ENCODE measurements at places on chromosomes 12 and 14.

- no peak for DNase-seq
Measured at GRCh38 chr12:68359674-68360073, 27.5 kb upstream of the MDM1 start.

DNA sequence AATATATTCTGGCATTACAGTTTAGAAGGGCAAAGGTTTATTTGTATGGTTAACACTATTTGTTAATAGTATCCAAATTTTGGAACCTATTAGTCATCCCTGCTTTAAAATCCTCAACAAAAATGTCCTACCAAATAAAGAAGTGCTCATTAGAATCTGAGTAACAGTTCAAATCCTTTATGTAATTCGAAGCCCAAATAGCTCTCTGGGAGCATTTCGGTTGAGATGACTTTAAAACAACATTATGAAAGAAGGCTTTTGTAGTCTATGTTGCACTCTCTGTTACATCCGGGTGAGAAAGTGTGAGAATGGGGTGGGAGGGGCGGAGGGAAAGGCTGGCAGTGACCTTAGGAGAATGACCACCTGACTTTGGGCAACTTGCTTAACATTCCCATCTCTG lies 59.7 kb downstream of the SLC38A1 start:
- DNase-seq, result no peak

DNA sequence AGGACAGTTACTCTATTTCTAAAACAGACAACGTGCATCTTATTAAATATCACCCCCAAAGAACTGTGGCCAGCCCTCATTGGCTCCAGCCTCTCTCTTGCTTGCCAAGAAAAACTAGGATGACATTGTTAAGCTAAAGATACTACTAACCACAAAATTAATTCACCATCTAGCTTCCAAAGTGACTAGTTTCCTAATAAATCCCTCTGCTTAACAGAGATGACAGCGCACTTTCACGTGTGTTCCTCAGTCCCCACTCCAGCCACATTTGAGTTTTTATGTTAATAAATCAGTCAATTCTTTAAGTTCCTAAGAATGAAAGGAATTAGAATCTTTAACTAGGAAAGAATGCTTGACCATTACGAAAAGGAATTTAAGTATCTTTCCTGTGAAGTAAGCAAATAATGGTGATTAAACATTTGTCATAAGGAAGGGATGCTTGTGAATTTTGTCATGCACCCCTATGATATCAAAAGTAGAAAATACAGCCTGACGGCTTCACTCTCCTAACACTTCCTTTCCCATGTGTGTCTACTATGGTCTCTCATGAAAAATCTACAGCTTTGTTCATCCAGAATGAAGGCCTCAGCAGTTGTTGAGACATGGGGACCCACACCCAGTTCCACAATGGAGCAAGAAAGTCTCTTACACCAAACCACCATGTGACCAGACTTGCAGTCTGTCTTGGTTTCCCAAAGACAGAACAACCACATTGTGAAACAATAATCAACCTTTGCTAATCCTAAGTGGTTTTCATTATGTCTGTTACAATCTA lies 8.1 kb downstream of the CORO1C start:
- no peak for DNase-seq

GRCh38 chr12:117069101-117069797 lies 30.0 kb downstream of the TESC start:
- DNase-seq, result no peak

- DNase-seq, result no peak
Measured at GRCh38 chr14:91946622-91947474, 646 bp downstream of the FBLN5 start.

GRCh38 chr12:76813265-76813664 lies 49.4 kb downstream of the ZDHHC17 start:
- DNase-seq, result no peak

- DNase-seq, result no peak
Measured at GRCh38 chr14:23442721-23443356, 7.4 kb upstream of the MYH7 start.

GRCh38 chr12:67046062-67046461 lies 223.1 kb upstream of the CAND1 start:
- no peak for DNase-seq

DNA sequence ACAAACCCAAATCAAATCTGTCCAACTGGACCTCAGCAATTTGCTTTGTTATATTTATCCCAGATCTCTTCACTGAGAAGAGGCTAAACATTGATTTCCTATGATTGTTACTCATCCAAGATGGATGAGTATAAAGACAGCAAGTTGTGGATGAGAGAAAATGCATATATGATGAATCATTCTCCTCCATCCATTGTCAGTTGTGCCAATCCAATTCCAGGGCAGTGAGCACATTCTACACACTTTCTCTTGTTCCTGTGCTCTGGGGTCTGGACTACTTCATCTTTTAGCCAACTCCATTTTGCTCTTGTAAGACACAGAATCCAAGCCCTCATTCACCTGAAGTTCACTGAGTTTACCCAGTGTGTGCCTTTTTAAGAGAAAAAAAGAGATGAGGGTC lies 105.7 kb downstream of the GCH1 start:
- no peak for DNase-seq

GRCh38 chr14:37122288-37122687 lies 50.1 kb downstream of the SLC25A21 start:
- no peak for DNase-seq

DNA sequence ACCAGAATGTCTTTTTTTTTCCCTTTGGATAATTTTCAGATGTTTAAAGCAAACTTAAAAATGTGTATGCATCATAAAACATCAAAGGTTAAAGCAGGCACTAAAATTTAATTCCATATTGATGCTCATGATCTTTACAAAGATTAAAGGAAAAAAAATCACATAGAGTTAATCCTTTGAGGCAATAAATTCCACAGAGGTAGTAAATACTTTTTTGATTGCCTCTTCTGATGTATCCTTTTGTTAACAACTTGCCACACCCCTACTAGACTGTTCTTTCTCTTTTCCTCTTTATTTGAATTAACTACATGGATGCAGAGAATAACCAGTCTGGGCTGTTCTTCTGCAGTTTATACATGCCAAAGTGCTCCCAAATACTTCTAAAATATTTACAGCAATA lies 45.2 kb upstream of the KCNJ8 start:
- DNase-seq, result no peak

DNA sequence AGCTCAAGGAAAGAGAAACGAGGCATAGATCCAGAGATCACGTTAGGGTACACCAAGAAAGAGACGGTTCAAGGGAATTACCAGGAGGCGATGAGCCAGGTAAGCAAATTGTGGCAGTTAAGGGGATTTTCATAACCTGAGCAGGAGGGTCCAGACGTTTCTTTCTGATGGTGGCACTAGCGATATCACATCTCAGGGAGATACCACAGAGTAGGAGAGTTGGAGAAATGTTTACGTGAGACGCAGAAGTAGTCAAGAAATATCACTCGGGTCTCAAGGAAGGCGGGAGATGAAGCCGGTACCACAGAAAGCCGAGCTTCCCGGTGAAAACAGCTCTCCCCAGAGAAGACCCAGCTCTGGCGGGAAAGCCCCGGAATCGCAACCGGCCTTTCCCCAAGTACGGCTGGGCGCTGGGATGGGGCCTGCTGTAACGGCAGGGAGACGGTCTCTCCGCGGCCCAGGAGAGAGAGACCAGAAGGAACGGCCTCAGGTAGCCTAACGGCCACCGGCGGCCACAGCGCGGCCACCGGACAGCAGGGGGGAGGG lies 485 bp downstream of the SENP1 start:
- DNase-seq, result peak; percentile 57

GRCh38 chr12:52802442-52802841 lies 6.5 kb upstream of the KRT3 start:
- no peak for DNase-seq

DNA sequence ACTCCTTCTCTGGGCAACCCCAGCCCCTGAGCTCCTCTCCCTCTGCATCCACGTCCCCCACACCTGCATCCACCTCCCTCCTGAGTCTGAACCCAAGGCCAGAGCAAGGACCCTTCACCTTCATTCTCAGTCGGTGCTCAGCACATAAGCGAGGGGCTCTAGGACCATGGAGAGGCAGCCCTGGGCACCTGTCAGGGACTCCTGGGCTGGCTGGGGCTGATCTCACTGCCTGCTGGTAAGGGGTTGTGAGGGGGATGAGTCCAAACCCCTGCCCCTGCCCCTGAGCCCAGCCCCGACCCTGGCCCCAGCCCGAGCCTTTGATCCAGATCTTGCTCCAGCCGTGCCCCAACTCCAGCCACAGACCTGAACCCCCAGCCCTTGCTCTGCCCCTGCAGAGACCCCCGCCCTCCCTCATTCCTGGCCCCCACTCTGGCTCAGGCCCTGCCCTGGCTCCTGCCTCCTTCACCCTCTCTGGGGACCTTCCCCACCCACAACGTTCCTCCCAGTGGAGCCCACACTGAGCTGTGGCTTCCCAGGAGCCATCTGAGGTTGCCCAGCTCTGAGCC lies 888 bp upstream of the CCDC197 start:
- DNase-seq, result no peak

DNA sequence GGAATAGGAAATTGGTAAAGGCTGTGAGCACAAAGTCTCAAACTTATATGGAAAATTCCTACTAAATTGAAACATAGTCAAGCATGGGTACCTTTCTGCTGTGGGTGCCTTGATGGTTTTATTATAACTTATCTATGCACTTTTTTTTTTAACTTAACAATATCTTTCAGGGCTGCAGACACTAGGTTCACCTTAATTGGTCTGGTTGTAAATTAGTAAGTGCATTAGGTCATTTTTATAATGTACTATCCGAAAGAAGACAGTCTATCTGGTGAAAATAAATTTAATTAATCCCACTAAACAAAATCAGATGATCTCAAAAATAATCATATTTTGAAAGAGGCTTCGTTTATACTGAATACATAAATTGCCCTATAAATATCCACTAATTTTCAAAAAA lies 446.8 kb upstream of the DCN start:
- no peak for DNase-seq

- DNase-seq, result no peak
Measured at GRCh38 chr14:50027816-50028215, 88.6 kb downstream of the VCPKMT start.

- DNase-seq, result no peak
Measured at GRCh38 chr12:54603872-54604271, 15.4 kb upstream of the PPP1R1A start.

DNA sequence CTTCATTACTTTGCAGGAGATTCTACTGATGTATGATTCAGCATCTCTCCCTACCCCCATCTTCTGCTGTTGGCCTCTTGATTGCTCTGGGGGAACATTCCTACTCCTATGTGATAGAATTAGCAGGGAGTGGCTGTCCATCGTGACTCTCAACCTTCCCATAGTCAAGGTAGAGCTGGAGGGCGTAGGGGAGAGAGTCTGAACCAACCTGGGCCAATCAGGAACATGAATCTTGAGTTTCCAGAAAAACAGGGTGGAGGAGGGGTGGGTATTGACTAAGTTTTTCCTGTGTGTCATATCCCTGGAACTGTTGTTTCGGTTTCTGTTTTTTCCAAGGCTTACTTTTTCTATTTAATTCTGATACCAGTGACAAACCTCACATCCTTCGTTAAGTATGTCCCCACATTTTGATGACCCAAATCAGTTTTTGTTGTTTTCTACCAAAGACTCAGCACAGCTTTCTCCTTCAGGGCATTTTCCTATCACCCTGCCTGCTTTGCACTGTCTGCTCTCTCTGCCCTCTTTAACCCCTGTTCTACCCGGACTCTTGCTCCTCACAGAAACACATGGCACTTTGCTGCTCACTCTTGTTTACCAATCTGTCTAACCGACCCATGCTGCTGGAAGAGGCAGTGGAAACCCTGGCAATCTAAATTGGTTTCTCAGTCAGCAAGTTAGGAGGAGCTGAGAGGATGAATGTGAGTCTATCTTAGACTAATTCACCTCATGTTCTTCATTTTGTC lies 1428.3 kb downstream of the AACS start:
- no peak for DNase-seq

GRCh38 chr14:75198291-75198933 lies 22.0 kb upstream of the TMED10 start:
- no peak for DNase-seq

DNA sequence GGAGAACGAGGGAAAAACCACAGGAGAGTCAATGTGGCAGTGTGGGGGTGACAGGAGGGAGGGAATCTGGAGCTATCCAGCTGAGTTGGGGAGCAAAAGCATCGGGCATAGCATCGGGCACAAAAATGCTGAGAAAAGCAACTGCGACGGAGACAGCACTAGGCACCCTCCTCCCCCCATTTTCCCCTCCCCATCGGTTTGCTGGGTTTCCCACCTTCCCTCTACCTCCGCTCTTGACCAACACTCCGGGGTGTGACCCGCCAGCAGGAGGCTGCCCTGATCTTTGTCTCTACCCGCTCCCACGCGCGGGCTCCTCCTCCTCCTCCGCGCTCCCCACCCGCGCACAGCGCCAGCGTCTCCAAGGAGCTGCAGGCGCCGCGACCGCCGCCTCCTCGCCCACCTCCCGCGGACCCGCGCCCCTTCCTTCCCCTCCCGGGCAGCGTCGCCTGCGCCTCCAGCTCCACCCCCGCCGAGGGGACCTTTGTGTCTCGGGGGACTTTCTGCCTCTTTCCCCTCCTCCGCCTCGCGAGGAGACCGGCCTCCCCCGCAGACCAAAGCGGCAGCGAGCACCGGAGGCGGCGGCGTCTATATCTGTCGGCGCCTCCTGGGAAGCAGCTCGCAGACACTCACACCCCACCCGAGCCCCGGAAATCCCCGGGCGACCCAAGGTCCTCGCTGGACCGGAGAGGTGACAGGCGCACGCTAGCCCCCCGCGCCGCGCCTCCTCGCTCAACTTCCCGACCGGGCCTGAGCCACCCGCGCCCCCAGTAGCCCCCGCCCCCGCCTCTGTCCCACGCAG lies 920 bp downstream of the CDK17 start:
- peak; percentile 77 for DNase-seq

- no peak for DNase-seq
Measured at GRCh38 chr14:57559576-57559975, 65.9 kb upstream of the CCDC198 start.

DNA sequence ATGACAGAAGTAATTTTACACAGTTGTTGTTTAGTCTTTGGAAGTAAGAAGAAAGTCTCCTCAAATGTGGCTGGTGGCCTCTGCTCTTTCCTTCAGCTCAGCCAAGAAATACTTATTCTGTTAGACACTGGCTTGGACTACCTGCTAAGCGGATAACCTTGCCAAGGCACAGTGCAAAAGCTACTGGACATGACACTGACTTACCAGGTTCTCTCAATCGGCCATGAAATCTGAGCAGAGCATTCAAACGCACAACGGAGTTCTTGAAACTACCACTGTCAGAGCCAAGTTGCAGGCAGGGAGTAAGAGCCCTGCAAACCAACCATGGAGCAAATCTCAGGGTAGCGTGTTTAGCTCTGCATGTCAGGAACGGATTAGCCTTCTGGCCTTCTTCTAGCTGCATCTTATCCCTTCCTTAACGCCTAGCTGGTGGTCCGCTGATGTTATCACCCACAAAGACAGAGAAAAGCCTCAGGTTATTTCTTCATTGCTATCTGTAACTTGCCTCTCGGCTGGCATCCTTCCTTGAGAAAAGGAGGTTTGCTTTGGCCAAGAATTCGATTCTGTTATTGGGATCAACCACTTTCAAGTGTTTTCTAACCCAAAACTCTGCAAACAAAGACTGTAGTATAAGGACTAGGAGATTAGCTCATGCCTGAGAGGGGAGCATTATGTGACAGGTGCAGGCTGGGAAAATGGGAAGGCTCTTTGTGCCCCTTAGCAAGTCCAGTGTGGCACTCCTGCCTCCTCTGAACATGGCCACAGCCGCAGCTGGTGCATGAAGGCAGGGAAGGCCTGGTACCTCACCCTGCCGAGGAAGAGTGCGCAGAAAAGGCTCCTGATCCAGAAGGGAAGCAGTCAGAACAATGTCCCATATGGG lies 223.4 kb downstream of the GLT1D1 start:
- DNase-seq, result no peak
